ENCODE measurements at places on chromosomes 5 and 9.

- DNase-seq, result no peak
Observed at GRCh38 chr5:179303451-179304200, 41.6 kb downstream of the ADAMTS2 start.

DNA sequence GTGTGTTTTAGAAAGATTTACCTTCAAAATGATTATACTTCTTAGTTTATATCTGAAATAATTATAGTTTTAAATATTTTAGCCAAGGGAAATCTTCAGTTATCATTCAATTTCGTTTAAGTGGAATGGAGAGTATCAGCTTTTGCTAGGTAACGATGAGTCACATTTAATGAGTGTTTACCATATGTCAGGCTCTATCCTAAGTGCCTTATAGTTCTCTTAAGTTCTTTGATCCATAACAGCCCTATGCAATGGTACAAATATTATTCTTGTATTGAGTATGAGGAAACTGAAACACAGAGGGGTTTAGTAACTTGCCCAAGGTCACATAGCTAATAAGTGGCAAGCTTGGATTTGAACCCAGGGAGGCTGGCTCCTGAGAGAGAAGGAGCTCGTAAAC, 37.5 kb upstream of the SHB start:
- no peak for DNase-seq

- DNase-seq, result no peak
Observed at GRCh38 chr9:85516455-85516854, 225.3 kb downstream of the AGTPBP1 start.

- no peak for DNase-seq
Observed at GRCh38 chr5:120139039-120139438, 325.1 kb upstream of the PRR16 start.

DNA sequence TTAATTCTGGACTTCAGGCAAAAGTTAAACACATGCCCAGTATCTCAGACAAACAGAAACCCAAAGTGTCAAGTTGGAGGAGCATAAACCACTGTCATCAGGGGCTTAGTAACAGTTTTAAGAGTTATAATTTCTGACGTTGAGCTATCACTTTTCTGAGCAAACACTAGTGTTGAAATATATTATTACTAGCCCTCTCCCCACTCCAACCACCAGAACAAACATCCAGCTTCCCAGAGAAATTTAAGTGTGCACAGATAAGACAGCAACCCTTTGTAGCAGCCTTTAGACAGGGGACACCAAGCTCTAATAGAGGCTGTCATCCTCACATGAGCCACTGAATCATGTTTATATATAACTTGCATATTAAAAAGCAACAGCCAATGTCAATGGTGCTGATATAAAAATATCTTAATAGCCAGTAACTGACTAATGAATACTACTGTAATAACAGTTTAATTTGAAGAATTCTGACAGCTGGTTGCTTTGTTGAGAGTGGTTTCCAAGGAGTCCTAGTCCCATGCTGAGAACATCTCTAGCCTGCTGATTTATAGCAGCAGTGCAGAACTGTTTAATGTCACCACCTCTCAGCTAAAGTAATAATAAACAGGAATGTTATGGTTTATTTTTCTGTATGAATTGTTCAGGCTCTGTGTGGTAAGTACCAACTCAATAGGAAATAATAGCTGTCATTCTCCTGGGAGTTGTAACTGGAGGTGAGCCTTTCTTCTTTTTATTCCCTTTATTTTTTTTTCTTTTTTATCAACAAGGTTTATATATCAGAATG, 528.7 kb upstream of the ZNF608 start:
- no peak for DNase-seq

- peak; percentile 52 for DNase-seq
Observed at GRCh38 chr5:140806834-140807775, at the start of gene PCDHA4. TSS of gene PCDHA4 (plus strand) at chr5:140807068.

GRCh38 chr5:154849264-154849785, 1.1 kb downstream of the FAXDC2 start:
- DNase-seq, result peak; percentile 22

- DNase-seq, result no peak
Observed at GRCh38 chr5:108560581-108560980, 178.7 kb upstream of the FBXL17 start.

DNA sequence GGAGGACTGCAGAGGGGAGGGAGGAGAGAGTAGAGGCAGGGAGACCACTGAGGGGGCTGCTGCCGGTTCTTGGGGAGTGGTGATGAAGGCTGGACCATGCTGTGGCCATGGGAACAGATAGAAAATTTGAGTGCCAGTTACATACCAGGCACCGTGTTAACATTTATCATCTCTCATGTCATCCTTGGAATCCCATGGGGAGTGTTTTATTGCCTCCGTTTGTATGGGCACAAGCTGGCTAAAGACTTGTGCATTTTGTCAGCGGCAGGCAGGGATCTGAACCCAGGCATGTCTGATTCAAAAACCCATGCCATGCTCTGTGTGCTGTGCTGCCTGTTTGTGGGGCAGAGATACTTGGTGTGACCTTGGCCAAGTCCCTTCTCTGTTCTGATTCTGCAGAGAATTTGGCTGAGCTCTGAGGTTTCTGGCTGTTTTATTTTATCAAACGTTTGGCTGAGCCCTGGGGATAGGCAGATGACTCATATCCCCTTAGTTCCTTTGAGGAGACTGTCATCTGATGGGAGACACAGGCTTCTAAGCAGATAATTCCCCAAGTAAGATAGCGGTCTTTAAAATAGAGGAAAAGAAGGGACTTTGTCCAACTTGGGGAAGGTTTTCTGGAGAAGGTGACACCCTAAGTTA, 22.2 kb downstream of the COL27A1 start:
- DNase-seq, result no peak

DNA sequence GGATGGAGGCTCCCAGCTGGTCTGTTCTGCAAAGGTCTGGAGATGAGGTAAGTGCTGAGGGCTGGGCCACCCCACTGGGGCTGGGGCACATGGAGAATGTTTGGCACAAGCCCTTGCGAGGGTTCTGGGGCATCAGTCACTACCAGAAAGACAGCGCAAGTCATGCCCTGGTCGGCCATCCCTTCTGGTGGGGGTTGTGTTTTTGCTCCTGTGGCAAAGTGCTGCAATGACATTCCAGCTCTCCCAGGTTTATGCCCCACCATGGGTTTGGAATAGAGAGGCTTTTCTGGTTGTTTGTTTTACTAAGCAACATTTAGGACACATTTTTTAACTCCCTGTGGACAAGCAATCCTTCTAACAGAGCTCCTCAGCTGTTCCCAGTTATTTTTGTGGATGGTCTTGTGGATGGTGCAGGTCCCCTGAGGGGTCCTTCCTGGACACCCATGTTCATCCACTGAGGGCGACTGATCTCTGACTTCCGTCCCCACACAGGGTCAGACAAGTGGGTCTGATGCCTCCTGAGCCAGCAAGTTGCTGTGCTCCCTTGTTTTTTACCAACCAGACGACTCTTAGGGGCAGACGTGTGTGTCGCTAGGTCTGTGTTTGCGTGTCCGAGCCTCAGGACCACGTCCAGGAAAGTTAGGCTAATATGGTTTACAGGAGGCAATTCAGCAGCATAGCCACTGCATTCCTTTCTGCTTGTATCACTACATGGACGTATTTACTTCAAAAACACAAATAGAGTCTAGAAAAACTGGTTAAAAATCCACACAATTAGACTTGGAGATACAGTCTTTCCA, 64.9 kb upstream of the ECM2 start:
- no peak for DNase-seq

DNA sequence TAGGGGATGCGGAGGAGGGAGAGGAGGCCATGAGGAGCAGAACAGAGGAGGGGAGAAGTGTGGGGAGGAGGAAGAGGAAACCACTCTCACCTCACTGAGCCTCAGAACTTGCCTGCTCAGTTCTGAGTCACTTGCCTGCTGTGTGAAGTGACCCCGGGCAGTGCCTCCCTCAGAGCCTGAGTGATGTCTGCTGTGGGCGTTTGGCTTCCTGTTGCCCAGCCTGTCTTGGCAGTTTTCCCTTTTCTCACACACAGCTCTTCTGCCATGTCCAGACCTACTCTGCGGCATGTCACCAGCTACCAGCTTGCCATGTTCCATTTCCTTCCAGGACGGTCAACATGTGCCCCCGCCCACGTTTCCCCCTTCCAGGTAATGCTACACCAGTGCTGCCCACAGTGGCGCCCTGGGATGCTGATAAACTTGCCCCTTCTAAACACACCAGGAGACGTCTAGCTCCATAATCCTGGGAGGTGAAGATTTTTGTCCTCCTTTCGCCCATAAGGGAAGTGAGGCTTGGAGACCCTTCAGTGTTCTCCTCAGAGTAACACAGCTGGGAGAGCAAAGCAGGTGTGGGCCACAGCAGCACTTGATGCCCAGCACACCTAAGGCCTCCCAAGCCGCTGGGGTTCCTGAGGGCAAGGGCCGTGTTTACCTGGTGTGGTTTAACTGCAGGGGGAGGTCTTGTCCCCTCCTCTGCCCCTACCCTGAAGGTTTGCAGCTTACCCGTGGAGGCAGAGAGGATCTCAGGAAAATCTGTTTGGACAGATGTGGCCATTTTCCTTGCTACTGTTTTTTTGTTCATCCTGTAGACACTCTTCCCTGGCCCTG, 63.8 kb upstream of the RNF130 start:
- no peak for DNase-seq

GRCh38 chr5:110258460-110259216, 467.8 kb downstream of the TMEM232 start:
- DNase-seq, result no peak

DNA sequence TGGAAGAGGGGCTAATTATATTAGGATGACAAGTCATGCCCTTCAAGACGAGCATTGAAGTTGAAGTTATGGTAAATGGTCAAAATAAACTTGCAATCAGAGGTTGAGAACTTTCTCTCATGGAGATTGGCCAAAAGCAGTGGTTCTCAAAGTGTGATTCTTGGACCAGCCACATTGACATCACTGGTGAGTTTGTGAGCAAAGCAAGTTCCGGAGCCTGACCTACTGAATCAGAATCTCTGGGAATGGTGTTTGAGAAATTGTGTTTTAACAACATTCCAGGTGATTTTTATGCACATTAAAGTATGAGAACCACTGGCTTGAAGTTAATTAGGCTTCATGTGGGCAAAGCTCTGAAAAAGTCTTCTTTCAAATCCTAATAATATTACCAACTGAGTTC, 403.5 kb downstream of the ZSWIM6 start:
- DNase-seq, result no peak

DNA sequence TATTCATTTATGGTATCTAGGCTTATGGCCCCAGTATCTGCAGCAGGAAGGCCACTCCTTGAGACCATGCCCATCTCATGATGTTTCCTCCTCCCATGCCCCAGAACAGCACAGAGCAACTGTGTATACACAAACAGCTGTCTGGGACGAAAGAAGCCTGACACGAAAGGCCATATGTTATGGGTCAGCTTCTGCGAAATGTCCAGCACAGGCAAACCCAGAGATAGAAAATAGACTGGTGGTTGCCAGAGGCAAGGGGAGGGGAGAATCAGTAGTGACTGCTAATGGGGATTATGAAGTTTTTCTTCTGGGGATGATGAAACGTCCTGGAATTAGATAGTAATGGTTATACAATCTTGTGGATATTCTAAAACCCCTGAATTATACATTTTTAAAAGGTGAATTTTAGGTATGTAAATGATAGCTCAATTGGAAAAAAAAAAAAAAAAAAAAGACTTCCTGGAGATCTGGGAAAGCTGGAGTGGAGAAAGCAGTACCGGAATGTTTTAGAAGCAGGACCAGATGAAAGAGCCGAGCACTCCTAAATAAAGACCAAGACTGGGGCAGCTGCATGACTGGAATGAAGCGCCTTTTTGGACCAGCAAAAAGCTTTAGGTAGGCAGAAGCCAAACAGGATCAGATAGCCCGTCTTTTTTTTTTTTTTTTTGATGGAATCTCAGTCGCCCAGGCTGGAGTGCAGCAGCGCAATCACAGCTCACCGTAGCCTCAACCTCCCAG, 29.2 kb downstream of the PCDHGC5 start:
- DNase-seq, result no peak

- DNase-seq, result no peak
Observed at GRCh38 chr5:130077007-130077406, 172.7 kb downstream of the CHSY3 start.

- no peak for DNase-seq
Observed at GRCh38 chr9:19648672-19649071, 140.2 kb downstream of the SLC24A2 start.

DNA sequence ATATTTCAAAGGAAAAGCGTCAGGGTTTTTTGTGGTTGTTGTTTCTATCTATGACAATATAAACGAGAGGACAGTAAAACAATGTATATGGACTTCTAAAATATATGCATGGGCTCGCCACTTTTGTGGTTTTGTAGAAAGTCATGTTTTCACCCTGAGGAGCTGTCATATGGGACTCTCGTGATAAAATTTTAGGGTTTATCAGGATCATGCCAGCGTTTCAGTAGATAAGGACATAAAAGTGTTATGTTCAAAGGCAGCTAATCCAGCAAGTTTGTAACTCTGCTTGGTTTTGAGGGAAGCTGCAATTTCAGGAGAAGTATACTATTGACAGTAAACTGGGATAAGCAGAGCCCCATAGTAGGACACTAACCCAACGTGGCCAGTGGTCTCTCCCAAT, 120.3 kb downstream of the CDC42SE2 start:
- no peak for DNase-seq

GRCh38 chr9:8677741-8678140, 878.2 kb upstream of the DMAC1 start:
- DNase-seq, result no peak

GRCh38 chr9:13071921-13072320, 207.6 kb downstream of the MPDZ start:
- DNase-seq, result no peak
